ENCODE measurements at places on chromosomes 5 and 9.

DNA sequence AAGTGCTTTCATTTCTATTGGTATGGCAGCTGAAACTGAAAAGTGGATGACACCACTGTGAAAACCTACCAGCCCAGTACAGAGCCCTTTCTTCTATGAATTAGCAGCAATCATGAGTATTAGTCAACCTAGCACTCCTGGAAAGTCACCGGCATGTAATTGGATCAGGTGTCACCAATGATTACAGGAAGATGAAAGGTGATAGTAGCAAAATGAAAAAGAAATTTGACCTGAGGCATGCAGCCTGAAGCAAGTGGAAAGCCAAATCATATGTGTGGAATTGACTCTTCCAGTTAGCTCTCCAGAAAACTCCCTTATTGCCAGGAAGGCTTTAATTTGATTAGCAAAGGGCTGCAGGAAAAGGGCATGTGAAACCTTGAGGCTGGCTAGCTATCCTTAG lies 81.2 kb upstream of the NAA35 start:
- DNase-seq = no peak

DNA sequence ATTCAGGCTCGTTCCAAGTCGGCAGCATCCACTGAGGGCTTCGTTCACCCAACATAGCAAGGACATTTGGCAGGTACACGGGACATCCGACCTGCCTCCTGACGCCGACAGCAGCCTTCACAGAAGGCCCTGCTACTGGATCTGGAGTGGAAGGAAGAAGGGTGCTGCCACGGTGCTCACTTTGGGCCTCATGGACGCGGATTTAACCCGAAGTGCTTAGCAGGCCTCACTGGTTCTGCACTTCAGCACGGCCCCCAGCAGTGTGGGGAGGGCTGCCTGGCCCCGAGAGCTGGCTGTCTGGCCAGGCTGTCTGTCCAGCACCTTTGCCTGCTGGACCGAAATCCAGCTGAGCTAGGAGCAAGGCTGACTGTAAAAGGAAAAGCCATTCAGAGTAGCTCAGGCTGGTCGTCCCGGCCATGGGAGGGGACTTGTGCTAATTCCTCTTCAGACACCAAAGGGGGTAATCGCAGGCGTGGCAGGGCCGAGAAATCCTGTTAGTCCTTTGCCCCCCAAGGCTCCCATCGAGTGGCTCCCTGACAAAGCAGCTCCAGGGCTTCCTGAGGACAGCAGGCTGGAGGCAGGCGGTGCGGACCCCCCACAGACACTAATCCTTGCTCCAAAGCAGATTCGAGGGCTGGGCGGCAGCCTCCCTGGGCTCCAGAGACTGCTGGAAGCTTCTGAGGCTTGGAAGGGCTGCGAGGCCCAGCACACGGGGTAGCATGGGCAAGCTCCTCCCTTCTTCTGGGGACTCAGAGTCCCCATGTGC lies 11.1 kb upstream of the RXRA start:
- no peak for DNase-seq

DNA sequence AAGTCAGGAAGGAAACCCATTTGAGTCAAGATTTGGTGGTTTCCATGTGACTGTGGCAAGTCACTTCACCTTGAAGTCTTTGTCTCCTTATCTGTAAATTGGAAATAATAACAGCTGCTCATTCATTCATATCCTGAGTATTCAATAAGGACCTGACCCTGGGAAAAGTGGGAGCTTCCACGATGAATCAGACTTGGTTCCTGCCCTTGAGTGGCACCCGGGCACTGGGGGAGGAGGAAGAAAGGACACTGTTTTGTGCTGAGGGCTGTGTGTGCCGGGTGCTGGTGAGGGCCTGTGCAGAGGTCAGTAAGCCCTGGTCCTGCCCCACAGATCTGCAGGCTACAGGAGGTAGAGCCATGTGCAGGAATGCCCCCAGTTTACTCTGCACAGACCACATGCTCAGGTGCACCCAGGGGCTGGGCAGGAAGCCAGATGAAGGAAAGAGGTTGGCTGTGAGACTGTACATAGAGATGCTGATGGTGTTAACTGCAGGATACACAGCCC lies 6.8 kb downstream of the NDST1 start:
- DNase-seq = no peak

- no peak for DNase-seq
Measured at GRCh38 chr5:170334626-170335025, 37.0 kb upstream of the LCP2 start.

- DNase-seq = no peak
Measured at GRCh38 chr9:105842023-105842644, 147.8 kb downstream of the TMEM38B start.
